ENCODE measurements at places on chromosomes 6 and 20.

DNA sequence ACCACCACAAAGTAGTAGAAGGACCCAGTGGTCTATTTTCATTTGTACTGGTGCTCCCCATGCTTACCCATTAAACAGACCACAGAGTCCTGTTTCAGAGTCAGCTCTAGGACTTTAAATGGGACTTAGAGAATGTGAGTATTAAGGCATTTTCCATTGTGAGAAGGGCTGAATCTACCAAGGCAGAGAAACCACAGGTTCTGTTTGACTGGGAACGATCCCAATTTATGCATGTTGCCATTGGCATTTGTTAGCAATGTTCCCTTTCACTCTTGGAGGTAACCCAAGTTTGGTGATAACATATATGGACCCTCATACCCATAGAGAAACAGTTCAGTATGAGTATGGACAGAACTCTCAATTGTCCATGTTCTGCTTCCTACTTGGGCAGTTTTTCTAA is 672.8 kb downstream of the KIF16B start:
- DNase-seq, result no peak

DNA sequence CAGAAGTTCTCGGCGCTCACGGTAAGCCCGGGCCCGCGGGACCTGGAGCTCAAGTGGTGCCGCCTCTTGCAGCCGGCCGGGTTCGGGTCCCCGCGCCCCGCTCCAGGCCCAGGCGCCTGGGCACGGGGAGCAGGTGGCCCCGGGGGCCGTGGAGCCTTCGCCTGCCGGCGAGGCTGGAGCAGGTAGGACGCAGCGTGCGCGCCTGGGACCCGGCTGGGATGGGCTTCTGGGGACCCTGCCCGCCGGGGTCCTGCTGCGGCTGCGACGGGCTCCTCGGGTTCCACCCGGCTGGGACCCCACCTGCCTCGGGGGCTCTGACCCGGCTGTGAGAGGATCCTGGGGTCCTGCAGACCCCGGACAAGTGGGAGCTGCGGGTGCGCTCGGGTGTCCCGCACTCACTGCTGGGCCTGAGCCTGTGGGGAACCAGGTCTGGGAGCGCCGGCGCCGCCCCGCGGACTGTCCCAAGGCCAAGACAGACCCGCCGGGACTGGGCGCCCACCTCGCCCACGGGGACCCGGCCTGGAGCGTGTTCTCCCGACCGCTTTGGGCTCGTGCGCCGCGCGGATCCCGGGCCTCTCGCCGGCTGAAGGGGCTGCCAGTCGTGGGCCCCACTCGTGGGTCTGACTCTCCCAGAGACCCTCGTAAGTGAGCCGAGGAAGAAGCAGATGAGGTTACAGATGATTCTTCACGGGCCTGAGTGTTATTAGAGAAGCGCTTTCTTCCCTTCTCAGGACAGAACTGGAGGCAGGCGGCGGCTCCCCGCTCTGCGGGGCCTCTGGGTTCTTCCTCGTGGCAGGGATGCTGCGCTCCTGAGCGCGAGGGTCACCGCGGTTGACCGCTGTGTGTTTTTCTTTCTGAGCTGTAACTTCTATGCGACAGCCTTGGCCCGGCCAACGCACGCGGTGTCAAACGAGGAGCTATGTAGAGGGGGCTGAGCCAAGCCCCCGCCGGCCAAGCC is 729 bp downstream of the SMOC2 start:
- no peak for DNase-seq

DNA sequence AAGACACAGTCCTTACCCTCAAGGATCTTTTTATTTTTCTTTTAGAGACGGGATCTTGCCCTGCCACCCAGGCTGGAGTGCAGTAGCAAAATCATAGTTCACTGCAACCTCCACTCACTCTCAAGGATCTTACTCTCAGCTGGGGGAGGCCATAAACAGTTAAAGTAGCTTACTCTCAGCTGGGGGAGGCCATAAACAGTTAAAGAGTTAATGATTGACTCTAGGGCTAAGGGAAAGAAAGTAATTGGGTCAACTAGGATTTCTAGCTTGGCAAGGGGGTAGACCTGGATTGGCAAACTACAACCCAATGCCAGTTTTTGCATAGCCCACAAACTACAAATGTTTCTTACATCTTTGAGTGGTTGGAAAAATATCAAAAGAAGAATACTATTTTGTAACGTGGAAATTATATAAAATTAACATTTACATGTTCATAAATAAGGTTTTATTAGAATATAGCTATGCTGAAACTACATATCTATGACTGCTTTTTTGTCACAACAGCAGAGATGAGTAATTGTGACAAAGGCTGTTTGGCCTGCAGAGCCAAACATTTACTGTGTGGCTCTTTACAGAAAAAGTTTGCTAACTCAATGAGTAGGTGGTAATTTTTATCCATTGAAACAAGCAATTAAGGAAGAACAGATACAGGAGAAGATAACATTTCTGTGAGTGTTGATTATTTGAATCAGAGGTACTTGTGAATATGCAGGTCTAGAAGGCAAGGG is 46.4 kb downstream of the PTPRA start:
- DNase-seq, result no peak

DNA sequence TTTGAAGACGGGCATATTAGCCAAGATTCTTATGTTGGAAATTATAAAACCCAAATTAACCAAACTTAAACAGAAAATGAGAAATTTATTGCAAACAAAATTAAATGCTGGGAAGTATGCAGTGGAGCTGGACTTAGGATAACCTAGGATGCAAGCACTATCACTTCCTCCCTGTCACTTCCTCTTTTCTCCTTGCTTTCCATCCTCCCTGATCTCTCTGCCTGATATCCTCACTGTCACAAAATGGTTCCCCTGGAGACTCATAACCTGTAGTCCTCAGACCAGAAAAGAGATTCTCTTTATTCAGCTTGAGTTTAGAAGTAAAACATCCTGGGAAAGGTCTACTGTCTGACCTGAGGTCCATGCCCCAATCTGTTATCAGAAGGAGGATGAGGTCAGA is 7.4 kb upstream of the KLHL32 start:
- no peak for DNase-seq

DNA sequence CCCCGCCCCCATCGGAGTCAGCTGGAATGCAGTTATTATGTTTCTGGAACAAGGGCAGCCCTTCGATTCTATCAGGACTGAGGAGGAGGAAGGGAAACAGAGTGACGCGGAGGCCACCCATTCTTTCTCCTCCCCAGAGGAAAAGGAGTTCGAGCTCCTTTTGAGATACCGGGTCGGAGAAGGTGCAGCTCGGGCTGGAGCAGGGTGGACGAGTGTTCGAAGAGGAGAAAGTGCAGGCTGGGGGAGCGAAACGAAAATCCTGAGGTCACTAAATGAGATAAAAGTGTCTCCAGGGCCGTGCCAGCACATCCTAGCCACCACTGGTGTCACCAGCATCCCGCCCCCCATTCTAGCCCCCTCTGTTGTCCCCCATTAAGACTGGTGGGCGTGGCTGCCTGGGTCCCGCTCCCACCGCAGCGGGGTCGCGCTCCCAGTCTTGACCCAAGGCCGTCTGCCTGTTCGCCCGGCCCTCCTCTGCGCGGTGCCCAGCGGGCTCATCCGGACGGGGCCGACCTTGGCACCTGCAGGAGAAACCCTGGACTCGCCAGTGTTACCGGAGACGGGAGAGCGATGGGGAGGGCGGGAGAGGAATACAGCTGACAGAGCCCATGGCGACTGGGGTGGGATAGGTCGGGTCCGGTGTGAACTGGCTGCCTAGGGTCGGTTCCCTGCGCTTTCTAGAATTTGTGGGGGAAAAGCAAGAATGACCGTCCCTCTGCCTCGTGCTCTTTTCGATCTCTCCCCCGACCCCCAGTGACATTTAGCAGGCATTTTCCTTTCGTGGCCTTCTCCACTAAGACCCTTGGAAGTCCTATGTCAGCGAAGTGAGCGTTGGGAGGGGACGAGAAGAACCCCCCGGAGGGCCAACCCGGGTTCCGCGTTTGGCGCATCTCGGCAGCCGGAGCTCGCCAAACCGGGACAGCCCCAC is 16.2 kb downstream of the FOXA2 start:
- DNase-seq, result no peak

DNA sequence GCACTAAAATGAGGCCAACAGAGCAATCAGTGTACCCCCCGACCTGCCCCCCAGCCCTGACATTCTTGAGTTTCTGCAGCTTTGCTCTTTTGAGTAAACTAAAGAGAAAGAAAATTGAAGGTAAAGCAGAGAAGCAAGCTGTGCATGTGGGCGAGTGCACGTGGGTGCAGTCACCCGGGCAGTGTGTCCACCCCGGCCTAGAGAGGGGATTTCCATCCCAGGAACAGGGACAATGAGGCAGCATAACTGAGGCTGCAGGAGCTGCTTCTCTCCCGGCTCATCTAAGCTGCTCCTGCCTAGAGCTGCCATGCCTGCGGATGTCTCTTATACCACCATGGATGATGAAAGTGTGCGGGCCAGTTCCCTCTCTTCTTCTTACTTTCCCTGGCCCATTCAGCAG is 16.8 kb downstream of the CASS4 start:
- DNase-seq, result no peak

DNA sequence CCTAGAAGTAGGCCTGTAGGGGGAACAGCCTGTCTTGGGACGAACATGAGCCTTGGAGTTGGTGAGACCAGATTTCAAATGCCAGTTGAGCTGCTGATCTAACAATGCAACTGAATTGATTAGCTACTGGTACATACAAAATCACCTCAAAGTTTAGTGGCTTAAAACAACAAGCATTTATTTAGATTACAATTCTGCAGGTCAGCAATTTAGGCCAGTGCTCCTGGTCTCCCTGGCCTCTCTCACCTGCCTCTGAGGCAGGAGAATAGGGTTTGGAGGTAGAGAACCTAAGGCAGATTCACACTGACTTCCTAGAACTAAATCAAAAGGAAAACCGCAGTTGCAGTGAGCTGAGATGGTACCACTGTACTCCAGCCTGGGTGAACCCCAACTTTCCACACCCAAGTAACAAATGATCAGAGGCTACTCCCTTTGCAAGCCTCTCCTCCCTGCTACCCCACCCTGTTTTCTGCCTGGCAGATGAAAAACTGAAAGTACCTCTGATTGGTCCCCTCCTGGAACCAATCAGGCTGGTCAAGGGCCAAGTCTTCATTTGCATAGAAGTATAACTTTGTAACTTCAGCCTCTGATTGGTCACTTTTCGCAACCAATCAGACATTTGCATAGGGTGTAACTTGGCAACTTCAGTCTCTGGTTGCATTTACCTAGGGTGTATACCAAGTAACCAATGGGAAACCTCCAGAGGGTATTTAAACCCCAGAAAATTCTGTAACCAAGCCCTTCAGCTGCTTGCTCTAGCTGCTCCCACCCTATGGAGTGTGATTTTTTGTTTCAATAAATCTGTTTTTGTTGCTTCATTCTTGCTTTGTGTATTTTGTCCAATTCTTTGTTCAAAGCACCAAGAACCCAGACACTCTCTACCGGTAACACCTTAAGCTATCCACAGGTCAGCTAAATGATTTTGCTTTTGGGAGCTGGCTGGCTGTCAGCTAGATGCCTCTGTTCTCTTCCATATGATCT is 8.1 kb upstream of the UBR2 start:
- DNase-seq, result no peak

- DNase-seq, result no peak
Observed at GRCh38 chr6:155599561-155599960, 143.9 kb upstream of the NOX3 start.

GRCh38 chr6:110325197-110325596 is 33.0 kb downstream of the METTL24 start:
- DNase-seq, result no peak

- no peak for DNase-seq
Observed at GRCh38 chr20:14189794-14190402, 147.5 kb downstream of the FLRT3 start.

DNA sequence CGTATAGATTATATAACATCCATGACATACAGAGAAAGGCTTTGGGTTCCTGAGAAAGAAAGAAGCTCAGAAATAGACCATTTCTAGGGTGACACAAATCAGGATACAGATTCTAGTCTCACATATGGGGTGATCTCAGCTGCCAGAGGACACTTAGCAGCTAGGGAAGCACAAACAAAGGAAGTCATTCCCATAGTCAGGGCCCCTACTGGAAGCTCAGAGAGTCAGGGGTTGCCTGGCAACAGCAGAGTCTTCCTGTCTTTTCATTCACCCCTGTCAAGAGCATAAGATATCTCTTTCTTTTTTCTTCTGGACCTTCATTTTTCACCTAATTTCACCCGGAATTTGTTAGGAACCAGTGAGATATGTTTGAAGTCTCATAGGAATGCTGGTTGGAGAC is 81.9 kb upstream of the IYD start:
- DNase-seq, result no peak

- no peak for DNase-seq
Observed at GRCh38 chr6:19844689-19845088, 7.5 kb downstream of the ID4 start.

All from GM13977 (cell line).